ENCODE measurements at places on chromosomes 6 and 20.

GRCh38 chr20:17501701-17502100 lies 29.5 kb downstream of the BFSP1 start:
- no peak for DNase-seq

GRCh38 chr20:23869520-23869919 lies 10.0 kb downstream of the CST5 start:
- DNase-seq: no peak

GRCh38 chr6:52539607-52540006 lies 37.3 kb downstream of the TRAM2 start:
- no peak for DNase-seq

GRCh38 chr20:33915726-33916331 lies 77.9 kb upstream of the RALY start:
- DNase-seq: no peak

GRCh38 chr6:50840112-50840810 lies 21.6 kb downstream of the TFAP2B start:
- DNase-seq: no peak

DNA sequence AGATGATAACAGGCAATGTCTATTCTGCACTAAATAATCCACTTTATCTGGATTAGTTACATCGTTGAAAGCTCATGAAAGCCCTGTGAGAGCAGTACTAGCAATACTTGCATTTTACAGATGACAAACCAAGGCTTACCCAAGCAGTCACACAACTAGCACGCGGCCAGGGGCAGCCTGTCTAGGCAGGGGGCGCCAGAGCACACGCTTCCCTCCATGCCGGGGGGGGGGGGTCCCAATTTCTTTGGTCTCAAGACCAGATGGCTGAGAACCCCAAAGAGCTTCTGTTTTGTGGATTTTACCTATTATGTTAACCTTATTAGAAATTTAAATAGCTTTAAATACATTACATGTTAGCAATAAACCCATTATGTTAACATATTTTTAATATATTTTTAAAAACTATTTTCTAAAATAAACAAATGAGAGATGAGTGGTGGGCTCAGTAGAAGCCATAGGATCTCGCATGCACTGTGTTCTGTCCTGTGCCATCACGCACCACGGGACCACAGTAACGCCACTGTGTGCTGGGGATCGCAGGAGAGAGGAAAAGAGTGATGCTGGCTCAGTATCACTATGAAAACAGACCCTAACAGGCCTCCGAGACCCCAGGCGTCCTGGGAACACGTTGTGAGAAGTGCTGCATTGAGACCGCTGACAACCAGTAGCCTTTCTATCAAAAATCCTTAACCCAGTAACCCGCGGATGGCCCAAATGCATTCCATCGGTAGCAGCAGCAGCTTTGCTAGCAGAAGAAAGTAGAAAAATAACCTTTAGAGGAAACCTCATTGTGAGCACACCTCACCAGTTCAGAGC lies 5.3 kb upstream of the PRR18 start:
- DNase-seq: no peak

DNA sequence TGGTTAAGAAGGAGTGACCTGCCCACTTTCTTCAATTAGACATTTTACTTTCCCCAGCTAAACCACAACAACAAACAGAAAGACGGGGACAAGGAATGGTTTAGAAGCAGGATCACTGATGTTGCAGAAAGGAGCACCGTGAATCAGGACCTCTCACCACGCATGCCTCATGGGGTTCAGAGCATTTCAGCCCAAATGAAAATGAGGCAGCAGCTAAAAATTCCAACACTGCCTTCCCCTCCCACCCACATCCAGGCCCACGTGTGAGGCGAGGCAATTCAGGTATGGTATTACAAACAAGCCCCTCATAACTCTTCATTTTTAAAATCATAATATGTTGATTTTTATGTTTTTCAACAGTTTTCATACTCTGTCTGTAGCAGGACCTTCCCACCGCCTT lies 194.1 kb upstream of the ARID1B start:
- no peak for DNase-seq

DNA sequence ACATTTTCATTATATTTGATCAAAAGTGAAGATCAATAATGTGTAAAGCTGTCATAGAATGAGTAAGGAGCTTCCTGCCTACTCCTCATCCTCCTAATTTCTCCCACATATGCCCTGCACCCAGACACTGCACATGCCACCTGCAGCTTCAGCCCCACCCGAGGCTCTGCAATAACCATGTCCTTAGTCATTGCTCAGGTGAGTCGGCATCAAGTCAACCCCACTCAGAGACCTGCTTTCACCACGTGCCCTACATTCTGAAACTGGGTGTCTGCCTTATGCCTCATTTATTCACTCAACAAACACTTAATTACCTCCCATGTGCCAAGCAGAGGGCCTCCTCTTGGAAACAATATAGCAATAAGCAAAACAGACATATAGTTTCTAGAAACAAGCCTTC lies 15.4 kb upstream of the TNFAIP3 start:
- DNase-seq: no peak

GRCh38 chr6:123841067-123841896 lies 37.6 kb downstream of the NKAIN2 start:
- no peak for DNase-seq

- no peak for DNase-seq
These were observed at the start of gene CCM2L for GRCh38 chr20:32010101-32010500. CCM2L (plus strand) TSS chr20:32010438; CDS start chr20:32010455, 17 bp downstream.

DNA sequence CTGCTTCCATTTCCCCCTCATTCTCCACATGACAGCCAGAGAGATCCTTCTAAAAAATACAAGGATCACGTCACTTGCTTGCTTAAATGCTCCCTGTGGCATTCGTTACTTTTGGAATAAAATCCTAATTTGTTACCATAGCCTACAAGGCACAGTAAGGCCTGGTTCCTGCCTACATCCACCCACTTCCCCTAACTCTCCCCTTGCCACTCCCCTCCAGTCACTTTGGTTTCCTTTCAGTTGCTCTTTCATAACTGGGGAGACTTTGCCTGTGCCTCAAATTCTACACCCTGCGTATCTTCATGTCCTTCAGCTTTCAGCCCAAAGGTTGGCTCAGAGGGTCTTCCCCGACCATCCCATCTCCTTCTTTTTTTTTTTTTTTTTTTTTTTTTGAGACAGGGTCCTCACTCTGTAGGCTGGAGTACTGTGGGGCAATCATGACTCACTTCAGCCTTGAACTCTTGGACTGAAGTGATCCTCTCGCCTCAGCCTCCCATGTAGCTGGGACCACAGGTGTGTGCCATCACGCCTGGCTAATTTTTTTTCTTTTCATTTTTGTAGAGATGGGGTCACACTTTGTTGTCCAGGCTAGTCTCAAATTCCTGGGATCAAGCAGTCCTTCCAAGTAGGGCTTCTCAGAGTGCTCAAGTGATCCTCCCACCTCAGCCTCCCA lies 12.5 kb downstream of the ID1 start:
- no peak for DNase-seq

- no peak for DNase-seq
These were observed 5.6 kb downstream of the EEF1A1 start for GRCh38 chr6:73515204-73515655.

DNA sequence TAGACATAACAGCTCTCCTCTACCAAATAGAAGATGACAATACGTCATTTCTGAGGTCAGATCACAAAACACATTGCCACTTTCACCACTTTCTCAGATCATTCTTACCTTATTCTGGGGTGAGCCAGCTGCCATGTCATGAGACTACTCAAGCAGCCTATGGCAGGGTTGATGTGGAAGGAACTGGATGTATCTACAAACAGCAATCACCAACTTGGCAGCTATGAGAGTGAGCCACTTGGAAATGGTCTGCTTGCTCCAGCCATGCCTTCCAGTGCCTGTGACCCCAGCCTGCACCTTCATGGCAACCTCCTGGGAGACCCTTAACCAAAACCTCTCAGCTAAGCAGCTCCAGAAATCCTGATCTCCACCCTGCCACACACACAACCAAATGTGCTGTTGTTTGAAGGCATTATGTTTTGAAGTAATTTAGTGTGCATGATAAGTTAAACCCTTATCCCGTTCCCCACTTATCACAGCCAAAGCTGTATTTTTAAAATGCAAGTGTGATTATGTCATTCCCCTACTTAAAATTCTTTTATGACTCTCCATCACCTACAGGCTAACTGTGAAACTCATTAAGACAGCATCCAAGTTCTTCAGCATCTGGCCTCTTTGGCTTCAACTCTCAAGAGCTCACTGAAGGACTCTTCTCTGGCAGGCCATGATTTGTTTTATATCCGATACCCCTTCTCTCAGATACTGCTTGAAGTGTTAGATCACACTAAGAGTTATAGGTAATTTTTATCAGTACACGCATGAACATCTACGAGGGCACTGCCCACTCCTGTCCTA lies 150.6 kb downstream of the LY86 start:
- no peak for DNase-seq

DNA sequence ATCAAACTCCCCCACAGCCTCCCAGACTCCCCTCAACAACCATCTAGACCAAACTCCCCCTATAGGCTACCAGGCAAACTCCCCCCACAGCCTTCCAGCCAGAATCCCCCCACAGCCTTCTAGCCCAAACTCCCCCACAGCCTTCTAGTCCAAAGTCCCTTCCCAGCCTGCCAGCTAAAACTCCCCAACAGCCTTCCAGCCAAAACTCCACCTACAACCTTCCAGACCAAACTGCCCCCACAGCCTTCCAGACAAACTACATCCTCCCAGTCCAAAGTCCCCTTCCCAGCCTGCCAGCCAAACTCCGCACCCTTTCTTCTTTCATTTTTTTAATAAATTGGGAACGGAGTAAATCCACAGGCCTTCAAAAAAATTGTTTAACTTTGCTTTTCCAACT lies 37.4 kb upstream of the SYNDIG1 start:
- DNase-seq: no peak

- no peak for DNase-seq
These were observed 60.5 kb downstream of the HS3ST5 start for GRCh38 chr6:114282292-114282691.

DNA sequence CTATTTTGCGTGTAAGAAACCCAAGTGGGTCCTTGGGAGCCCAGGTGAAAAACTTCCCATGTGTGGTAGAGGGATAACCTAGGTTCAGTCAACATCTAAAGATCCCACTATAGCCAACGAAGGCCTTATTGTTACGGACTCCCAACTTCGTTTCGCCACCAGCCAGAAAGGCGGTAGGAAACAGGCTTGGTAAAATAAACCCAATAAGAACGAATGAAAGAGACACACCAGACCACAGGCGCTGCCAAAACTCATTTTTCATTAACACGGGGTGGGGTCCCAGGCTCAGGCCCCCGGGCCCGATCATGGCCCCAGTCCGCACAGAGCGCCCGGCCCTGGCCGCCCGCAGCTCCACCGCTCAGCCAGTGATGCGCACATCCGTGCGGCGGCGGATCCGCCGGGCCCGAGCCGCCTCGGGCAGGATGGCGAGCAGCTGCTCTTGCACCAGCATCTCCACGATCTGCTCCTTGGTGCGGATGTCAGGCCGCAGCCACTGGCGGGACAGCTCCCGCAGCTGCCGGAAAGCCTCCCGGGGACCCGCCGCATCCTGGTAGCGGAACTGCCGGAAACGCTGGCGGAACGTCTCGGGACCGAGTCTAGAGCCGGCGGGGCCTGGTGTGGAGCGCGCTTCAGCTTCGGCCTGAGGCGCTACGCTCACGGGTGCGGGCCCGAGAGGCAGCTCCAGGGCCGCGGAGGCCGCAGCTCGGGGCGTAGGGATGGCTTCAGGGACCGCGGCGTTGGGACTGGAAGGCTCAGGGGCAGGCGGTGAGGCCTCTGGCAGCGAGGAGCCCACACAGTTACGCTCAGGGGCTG lies 709 bp downstream of the SCAND1 start:
- peak; percentile 3 for DNase-seq

DNA sequence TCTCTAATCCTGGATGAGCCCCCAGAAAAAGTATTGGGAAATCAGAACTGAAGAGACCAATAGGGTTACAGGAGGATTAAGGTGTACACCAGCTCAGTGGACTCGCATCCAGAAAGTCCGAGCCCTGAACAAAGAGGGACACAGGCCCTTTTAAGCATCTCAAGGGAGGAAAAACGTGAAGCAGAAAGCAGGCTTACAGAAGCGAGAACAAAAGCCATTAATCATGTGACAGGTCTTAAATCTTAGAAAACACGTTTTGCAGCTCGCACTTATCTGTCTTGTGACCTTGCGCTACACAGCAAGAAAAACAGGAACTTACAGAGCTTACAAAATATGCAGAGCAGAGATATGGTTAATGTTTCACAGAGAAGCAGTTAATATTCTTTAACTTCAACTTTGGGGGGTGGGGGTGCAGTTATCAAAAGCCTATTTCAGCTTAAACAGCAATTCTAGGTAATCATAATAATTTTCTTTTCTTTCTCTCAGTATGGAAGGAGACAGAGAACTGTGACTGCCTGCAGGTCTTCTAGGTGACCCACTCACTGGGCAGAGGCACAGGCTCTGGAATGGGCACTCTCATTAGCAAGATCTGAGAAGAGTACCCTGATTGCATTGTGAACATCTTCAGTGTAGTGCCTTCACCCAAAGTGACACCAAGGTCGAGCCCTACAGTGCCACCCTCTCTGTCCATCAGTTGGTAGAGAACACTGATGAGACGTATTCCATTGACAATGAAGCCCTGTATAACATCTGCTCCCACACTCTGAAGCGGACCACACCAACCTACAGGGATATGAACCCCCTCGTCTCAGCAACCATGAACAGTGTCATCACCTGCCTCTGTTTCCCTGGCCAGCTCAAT lies 65.0 kb upstream of the MOCS1 start:
- DNase-seq: no peak

GRCh38 chr6:158211273-158212055 lies 43.3 kb downstream of the GTF2H5 start:
- no peak for DNase-seq

- no peak for DNase-seq
These were observed 51.2 kb downstream of the LGSN start for GRCh38 chr6:63268574-63268973.

DNA sequence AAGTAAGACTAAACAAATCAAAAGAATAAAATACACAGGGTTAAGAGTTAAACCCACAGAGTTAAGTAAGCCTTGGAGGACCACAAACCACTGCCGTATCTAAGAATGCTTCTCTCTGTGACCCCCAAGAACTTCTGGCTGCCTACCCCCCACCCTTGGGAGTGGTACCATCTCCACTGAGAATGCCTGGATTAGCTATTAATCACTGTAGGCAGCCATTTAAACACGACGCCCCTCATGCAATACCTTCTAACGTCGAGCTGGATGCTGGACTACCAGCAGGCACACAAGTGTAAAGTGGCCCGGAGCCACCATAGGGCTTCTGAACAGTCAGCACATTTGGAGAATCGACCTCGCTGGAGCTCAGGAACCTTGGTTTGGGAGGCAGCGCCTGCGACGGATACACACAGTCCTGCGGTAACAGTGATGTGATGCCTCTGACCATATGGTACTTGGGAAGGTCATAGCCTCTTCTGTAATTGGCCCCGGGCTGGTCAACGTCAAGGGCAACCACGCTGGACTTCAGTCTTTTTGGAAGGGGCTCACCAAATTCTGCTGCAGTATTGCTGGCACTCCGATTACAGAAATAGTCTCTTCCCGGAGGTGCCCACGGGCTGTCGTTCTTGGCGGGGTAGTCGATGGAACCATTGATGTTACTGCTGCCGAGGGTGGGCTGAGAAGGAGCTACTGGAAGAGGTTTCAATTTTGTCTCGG lies 18.0 kb downstream of the ZNF217 start:
- no peak for DNase-seq

DNA sequence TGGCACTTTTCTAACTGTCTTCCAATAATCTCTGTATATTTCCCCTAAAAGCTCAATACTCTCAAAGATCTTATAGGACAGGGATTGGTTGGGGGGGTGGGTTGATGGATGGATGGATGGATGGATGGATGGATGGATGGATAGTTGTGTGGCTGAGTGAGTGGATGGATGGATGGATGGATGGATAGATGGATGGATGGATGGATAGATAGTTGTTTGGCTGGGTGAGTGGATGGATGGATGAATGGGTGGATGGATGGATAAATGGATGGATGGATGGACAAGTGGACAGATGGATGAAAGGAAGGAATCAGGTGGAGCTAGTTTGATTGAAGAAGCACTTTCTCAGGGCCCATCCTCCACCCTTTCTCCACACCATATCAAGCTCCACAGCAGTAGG lies 388.8 kb downstream of the CDC5L start:
- DNase-seq: no peak
